Stimulated activated CD8-positive, alpha-beta memory T cell treated with anti-CD3 and anti-CD28 coated beads, Interleukin-7, amount 100 ng/mL, for 4 hours (primary cell): ENCODE measurements at places on chromosomes 4 and X.

- DNase-seq: no peak
Measured at GRCh38 chr4:125397226-125397625, 82.5 kb downstream of the FAT4 start.

GRCh38 chr4:87057835-87058355 is 123.1 kb downstream of the AFF1 start:
- no peak for DNase-seq

- DNase-seq: no peak
Measured at GRCh38 chr4:182931691-182932345, 14.6 kb upstream of the DCTD start.

DNA sequence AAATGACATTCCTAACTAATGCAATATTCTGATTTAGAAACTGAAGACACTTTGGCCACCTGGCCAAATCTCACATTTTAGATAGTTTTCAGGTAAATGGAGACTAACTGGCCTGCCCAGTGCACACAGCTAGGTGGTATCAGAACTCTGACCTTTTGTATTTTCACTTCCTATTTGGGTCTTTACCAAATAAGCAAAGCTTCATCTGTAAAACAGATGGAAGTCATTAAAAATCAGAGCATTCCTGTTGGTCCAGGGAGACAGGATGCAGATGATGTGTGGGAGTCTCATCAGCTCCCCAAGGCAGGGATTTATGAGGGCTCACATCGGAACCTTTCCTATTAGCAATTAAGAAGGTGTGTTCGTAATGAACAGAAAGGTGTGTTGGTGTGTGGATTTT is 57.7 kb downstream of the ARHGAP10 start:
- no peak for DNase-seq

DNA sequence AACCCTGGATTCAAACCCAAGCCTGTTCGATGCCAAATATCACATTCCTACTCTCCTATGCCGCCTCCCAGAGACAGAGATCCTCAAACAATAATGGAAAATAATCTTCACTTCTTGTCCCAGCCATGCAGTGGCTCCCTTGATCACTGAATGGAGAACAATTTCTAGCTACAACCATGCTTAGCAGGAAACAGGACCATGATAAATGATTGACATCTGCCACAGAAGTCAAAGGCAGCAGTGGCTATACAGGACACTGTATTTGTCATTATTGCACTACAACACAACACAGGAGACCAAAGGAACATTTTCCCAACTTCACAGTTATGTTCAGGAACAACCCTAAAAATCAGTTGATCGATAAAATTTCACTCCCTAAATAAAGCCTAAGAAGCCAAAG is 243.3 kb upstream of the SLC7A11 start:
- no peak for DNase-seq

GRCh38 chr4:73527196-73527595 is 45.7 kb downstream of the AFM start:
- no peak for DNase-seq

DNA sequence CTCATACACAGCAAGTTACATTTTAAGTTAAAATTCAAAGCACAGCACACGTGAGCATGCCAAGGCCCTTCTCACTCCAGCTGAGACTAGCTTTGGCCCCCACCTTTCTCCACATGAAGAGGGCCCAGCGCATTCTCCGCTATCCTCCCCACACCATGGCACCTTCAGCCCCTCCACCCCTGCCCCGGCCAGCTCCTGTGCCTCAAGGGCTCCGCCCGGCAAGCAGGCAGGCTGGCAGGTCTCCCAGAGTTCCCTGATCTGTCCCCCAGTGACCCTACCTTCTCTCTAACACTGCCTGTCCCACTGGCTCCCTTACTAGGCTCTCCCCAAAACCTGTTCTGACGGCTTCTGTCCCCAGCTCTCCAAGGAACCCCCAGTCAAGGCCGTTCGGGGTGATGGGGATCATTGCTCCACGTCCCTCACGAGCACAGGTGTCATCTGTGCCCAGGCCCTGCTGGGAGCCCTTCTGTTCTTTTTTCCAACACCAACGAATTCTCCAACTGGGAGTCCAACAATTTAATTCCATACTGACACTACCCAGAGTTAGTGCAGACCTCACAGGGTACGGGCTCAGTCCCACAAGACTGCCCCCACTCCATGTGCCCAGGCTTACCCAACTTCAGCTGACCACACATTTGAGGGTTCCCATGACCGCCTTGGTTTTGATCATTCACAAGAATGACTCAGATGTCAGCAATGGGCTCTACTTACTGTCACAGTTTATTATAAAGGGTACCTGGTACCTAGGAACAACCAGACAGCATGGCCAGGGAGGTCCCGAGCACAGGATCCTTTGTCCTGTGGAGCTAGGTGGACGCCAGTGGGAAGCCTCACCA is 4.2 kb downstream of the LETM1 start:
- DNase-seq: no peak

DNA sequence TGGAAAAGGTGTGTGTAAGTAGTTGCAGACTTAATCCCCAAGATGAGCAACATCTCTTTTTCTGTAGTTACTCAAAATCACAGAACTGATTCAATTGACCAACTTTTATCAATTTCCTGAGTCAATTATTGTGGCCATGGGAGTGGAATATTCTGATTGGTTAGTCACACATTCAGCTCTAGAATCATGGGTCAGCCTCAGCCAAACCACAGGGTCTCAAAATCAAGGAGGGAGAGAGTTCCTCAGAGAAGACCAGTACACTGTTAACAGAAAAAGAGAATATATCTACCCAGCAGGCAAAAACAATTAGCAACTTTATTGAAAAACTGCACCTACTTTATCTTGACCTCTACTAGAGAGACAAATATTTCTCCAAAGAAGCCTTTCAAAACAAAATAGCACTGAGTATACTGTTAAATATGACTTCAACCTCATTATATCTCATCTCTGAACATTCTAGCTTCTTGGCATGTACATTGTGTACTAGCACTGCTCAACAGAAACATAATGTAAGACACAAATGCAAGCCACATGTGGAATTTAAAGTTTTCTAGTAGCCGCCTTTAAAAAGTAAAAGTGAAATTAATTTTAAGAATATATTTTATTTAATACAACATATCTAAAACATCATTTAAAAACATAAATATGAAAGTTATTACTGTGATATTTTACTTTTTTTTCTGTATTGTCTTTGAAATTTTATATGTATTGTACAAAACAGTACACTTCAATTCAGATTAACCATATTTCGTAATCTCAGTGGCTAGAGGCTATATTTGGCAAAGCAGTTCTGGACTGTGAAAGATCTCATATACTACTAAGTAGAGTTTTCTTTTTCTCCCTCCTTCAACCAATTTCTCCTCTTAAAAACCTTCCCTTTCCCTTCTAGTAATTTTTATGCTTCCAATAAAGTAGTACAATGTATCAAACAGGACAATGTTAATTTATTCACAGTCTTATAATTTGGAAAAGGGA is 11.8 kb upstream of the LCORL start:
- DNase-seq: no peak

- DNase-seq: no peak
Measured at GRCh38 chr4:141133999-141134995, 1.0 kb upstream of the RNF150 start.

GRCh38 chr4:8541981-8542715 is 38.0 kb upstream of the GPR78 start:
- DNase-seq: no peak

GRCh38 chr4:4864940-4865704 is 5.7 kb downstream of the MSX1 start:
- no peak for DNase-seq

- no peak for DNase-seq
Measured at GRCh38 chr4:165656829-165657490, 216.1 kb upstream of the TLL1 start.

DNA sequence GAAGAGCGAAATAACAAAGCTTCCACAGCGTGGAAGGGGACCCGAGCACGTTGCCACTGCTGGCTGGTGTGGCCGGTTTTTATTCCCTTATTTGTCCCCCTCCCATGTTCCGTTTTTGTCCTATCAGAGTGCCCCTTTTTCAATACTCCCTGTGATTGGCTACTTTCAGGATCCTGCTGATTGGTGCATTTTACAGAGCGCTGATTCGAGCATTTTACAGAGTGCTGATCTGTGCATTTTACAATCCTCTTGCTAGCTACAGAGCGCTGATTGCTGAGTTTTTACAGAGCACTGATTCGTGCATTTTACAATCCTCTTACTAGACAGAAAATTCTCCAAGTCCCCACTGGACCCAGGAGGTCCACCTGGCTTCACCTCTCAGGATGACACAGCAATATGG is 250.9 kb upstream of the EPHA5 start:
- DNase-seq: no peak
